ENCODE measurements at places on chromosomes 2 and 18.
A peak's percentile ranks its signal among the peaks of the same experiment; 100 is the strongest.

- H3K36me3 ChIP-seq = peaks cover 5% of the 10 kb centered on the region
- H3K27ac ChIP-seq = no peak overlapping the region
- H3K4me1 ChIP-seq = peaks cover 28% of the 10 kb centered on the region
- H3K4me3 ChIP-seq = no peak overlapping the region
These were observed 59.2 kb downstream of the BCL2 start for GRCh38 chr18:63260380-63260754.

DNA sequence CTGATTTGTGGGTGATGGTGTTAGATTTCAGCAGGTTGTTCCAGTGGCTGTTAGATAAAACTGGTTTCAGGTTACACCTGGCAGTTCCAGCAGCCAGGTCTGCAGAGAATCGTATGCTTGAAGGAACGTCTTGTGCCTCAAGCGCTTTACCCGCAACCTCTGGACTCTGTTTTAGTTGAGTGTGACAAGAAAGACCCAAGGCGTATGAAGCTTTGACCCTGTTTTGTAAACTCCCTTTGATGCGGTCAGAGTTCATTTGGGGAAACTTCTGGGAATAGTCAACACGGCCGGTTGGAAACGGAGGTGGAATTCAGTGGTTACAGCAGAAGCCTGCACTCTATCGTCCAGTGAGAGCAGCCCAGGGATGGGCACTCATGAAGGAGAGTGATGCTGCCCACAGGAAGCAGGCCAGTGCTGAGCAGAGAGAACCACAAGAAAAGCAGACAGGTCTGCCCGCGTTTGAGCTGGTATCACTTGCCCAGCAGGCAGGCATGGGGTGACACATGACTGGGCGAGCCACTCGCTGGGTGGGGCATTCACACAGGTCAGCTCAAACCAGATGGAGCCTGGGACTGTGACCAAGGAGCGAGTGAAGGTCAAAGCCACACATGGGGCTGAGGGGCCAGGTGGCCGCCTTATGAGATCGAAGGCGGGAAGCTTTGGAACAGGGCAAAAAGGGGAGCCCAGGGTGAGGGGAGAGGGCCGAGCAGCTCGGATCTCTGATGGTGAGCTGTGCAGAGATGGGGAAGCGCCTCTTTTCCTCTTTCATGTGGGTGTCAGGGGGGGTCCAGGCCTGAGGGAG is 99.6 kb upstream of the MBOAT2 start:
- DNase-seq = no peak
- peaks cover 2% of the 10 kb centered on the region for H3K27me3 ChIP-seq
- no peaks in the 10 kb centered on the region for H3K36me3 ChIP-seq
- no peak overlapping the region for H3K4me3 ChIP-seq
- H3K27ac ChIP-seq = no peak overlapping the region
- peaks cover 4% of the 10 kb centered on the region for H3K4me1 ChIP-seq

DNA sequence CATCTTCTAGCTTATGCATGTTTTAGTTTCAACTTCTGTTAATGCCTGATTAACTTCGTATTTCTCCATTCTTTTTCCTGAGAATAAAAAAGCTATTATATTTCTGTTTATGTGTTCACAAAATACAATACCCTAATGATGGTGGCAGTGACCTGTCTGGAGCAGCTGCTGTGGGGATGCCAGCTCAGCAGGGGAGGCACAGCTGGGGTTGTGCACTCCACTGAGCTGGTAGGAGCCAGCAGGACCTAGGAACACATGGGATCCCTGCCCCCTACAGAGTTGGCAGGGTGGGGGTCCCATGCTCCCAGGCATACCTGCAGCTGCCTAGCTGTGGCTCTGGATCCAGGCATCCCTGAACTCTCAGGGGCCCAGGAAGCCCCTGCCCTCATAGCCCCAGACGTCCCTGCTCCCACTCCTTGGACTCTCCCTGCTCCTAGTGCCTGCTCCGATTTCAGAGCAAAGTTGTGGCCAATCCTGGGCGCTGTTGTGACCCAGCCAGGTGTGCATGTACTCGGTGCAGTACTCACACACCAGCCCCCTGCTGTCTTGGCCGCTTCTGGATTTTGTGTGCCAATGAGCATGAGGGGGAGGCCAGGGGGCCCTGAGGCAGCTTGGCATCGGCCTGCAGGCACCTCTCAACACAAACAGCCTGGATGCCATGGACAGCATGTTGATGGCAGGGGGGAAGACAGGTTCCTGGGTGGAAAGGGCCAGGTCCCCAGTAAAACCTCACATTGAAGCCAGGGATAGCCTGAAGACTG is 546.0 kb downstream of the ZNF804A start:
- H3K27ac ChIP-seq = no peak overlapping the region
- H3K4me3 ChIP-seq = no peak overlapping the region
- no peaks in the 10 kb centered on the region for H3K36me3 ChIP-seq

- DNase-seq = no peak
- no peak overlapping the region for H3K27ac ChIP-seq
- no peaks in the 10 kb centered on the region for H3K36me3 ChIP-seq
- no peak overlapping the region for H3K4me3 ChIP-seq
- H3K4me1 ChIP-seq = peaks cover 45% of the 10 kb centered on the region
These were observed 189.2 kb downstream of the FAM210A start for GRCh38 chr18:13537022-13537780.

DNA sequence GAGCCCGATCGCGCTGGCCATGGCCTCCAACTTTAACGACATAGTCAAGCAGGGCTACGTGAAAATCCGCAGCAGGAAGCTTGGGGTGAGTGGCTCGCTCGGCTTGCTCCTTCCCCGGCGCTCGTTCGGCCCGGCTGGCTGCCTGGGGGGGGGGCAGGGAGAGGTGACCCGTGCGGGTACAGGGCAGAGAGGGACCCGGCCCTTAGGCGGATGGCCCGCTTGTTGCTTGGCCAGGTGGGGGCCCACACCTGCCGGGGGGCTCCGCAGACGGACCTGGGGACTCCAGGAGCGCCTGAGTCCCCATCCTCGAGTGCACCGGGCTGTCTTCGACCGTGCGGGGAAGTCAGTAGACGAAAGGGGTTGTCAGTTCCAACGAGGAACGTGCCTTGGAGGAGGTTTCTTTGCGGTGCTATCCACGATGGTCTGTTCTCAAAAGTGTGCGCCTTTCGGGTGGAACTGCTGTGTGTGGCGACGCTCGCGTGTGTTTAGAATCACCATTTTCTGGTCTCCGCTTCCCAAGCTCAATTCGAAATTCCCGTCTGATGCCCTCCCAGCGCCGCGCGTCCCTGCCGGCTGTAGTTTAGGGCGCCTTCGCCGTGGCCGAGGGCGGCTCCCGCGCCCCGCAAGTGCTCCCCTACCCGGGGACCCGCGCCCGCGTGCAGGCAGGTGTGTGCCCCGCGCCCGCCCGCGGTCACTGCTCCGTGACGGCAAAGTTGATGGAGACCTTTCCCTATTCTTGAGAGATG is 711 bp downstream of the DOK6 start:
- H3K36me3 ChIP-seq = no peaks in the 10 kb centered on the region
- H3K4me1 ChIP-seq = peaks cover 6% of the 10 kb centered on the region

GRCh38 chr2:231780123-231780908 is 766 bp downstream of the PDE6D start:
- H3K4me3 ChIP-seq = peak overlapping the region; percentile 98
- H3K27ac ChIP-seq = peak overlapping the region; percentile 47
- no peaks in the 10 kb centered on the region for H3K27me3 ChIP-seq
- peaks cover 49% of the 10 kb centered on the region for H3K4me1 ChIP-seq
- no peaks in the 10 kb centered on the region for H3K36me3 ChIP-seq

GRCh38 chr2:187117483-187117882 is 268.5 kb upstream of the ZSWIM2 start:
- H3K4me1 ChIP-seq = no peaks in the 10 kb centered on the region
- H3K27ac ChIP-seq = no peak overlapping the region
- H3K4me3 ChIP-seq = no peak overlapping the region
- H3K27me3 ChIP-seq = peaks cover 5% of the 10 kb centered on the region
- DNase-seq = no peak

- H3K27ac ChIP-seq = no peak overlapping the region
- peaks cover 2% of the 10 kb centered on the region for H3K27me3 ChIP-seq
- H3K4me3 ChIP-seq = no peak overlapping the region
- no peaks in the 10 kb centered on the region for H3K4me1 ChIP-seq
- no peaks in the 10 kb centered on the region for H3K36me3 ChIP-seq
These were observed 1618.9 kb upstream of the ZEB2 start for GRCh38 chr2:146138820-146139219.

DNA sequence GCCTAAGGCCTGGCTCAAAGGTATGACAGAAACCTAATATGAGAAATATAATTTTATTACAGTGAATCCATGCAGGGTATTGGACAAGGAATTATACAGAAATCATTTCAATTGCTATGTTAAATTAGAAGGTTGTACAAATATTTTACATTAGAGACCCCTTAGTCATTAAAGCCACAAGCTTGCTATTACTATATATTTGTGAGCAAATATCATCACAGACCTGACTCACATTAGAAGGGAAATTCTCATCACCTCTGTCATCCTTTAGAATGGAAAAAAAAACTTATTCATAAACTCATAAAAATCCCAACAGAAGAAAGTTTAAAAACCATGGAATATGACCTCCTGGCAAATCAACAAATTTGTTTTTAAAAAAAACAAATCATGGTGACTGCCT is 277.9 kb downstream of the DCC start:
- H3K27me3 ChIP-seq = no peaks in the 10 kb centered on the region
- no peak for DNase-seq
- no peak overlapping the region for H3K4me3 ChIP-seq
- H3K27ac ChIP-seq = no peak overlapping the region

DNA sequence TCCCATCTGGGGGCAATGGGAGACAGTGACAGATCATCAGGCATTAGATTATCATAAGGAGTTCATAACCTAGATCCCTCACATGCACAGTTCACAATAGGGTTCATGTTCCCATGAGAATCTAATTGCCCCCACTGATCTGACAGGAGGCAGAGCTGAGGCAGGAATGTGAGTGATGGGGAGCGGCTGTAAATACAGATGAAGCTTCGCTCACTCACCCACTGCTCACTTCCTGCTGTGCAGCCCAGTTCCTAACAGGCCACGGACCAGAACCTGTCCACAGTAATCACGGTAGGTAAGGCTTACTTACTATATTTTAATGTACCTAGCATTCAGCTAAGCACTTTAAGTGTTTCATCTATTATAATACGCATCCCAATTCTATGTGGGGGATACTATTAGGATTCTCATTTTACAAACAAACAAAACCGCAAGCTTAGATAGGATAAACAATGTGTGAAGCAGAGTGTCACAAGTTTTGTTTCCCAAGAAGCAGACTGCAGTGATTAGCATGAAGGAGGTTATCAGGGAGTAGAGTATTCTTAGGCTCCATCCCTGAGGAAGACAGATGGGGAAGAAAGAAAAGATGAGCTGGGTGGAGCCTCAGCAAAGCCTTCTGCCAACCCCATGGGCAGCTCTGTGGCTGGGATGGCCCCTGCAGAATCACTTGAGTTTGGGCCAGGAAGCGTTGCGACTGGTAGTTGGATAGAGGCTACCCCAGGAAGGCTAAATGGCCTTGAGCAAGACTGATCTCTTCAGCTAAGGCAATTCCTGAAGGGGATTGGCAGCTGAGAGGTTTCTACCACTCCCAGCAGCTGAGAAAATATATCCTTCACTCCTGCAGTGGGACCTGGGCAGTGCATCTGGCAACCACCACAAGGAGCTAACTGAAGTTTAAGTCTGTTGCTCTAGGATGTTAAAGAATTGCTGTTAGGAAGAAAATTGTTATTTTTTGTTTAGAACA is 133.1 kb downstream of the MREG start:
- H3K27ac ChIP-seq = no peak overlapping the region
- no peak for DNase-seq
- H3K4me1 ChIP-seq = no peaks in the 10 kb centered on the region
- peaks cover 4% of the 10 kb centered on the region for H3K27me3 ChIP-seq

GRCh38 chr2:168687314-168687713 is 115.1 kb upstream of the NOSTRIN start:
- DNase-seq = no peak
- no peak overlapping the region for H3K27ac ChIP-seq
- no peaks in the 10 kb centered on the region for H3K27me3 ChIP-seq
- H3K36me3 ChIP-seq = no peaks in the 10 kb centered on the region
- no peak overlapping the region for H3K4me3 ChIP-seq
- H3K4me1 ChIP-seq = peaks cover 10% of the 10 kb centered on the region

DNA sequence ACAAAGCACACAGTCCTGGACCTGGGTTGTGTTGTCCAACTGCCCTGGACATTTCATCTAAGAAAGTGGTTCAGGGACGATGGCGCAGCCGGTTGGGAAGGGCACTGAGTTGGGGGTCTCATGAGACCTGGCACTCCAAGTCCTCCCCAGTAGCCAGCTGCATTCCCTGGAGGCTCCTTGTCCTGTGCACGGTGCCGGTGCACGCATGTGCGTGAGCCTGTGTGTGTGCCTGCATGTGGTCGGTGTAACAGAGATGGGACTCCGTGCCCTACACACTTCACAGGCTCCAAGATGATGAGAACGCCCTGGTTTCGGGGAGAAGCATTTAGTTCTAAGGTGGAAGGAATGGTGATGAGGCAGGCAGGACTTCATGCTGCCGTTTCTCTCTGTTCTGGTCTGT is 124.9 kb upstream of the PXDN start:
- no peak overlapping the region for H3K4me3 ChIP-seq
- no peak for DNase-seq
- no peaks in the 10 kb centered on the region for H3K36me3 ChIP-seq
- H3K27me3 ChIP-seq = peaks cover 4% of the 10 kb centered on the region
- no peaks in the 10 kb centered on the region for H3K4me1 ChIP-seq
- H3K27ac ChIP-seq = no peak overlapping the region

GRCh38 chr2:98470851-98471255 is 26.2 kb downstream of the INPP4A start:
- no peak for DNase-seq
- peaks cover 14% of the 10 kb centered on the region for H3K27me3 ChIP-seq
- peak overlapping the region; percentile 93 for H3K27ac ChIP-seq
- peak overlapping the region; percentile 87 for H3K4me3 ChIP-seq

DNA sequence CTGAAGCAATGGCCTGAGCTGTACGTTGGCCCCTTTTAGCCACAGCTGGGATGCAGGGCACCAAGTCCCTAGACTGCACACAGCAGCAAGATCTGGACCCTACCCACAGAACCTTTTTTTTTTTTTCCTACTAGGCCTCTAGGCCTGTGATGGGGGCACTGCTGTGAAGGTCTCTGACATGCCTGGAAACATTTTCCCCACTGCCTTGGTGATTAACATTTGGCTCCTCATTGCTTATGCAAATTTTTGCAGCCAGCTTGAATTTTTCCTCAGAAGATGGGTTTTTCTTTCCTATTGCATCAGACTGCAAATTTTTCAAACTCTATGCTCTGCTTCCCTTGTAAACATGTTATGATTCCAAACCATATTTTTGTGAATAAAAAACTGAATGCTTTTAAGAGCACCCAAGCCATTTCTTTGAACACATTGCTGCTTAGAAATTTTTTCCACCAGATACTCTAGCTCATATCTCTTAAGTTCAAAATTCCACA is 33.5 kb downstream of the PDE1A start:
- no peak for DNase-seq
- no peaks in the 10 kb centered on the region for H3K4me1 ChIP-seq
- H3K27me3 ChIP-seq = no peaks in the 10 kb centered on the region
- no peaks in the 10 kb centered on the region for H3K36me3 ChIP-seq
- no peak overlapping the region for H3K4me3 ChIP-seq
- H3K27ac ChIP-seq = no peak overlapping the region

- H3K27me3 ChIP-seq = peaks cover 12% of the 10 kb centered on the region
- H3K36me3 ChIP-seq = peaks cover 4% of the 10 kb centered on the region
- H3K27ac ChIP-seq = peak overlapping the region; percentile 58
- no peak for DNase-seq
- peak overlapping the region; percentile 98 for H3K4me3 ChIP-seq
These were observed 1.8 kb downstream of the ORC2 start for GRCh38 chr2:200961674-200962073.

GRCh38 chr18:28372186-28372585 is 195.3 kb upstream of the CDH2 start:
- H3K4me3 ChIP-seq = no peak overlapping the region
- H3K27ac ChIP-seq = no peak overlapping the region
- DNase-seq = no peak

GRCh38 chr2:14803994-14804393 is 171.5 kb downstream of the LRATD1 start:
- no peak overlapping the region for H3K4me3 ChIP-seq
- no peaks in the 10 kb centered on the region for H3K4me1 ChIP-seq
- H3K27me3 ChIP-seq = peaks cover under 1% of the 10 kb centered on the region
- no peak for DNase-seq
- H3K27ac ChIP-seq = no peak overlapping the region

Data from immature natural killer cell (primary cell).